Effector memory CD4-positive, alpha-beta T cell (primary cell): ENCODE measurements at places on chromosomes 12 and 14.

DNA sequence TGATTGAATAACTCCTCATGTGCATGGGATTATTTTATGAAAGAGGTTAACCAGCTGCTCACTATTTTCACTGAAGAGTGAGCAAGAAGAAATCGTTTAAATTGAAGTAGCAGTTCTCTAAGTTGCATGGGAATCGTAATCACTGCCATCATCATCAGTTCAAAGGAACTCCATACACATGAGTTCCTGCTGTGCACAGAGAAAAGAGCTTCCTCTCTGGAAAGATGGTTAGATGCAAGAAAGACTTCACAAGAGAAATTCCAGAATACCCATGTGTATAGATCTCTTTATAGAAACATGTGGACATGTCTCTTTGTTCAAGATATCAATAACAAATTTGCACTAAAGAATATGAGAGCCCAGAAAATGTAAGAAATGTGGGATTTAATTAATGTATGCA is 291.3 kb downstream of the PDZRN4 start:
- no peaks in the 10 kb centered on the region for H3K36me3 ChIP-seq
- no peak overlapping the region for H3K27ac ChIP-seq
- DNase-seq, result no peak
- no peak overlapping the region for H3K4me3 ChIP-seq

- H3K36me3 ChIP-seq, result no peaks in the 10 kb centered on the region
- H3K27me3 ChIP-seq, result no peaks in the 10 kb centered on the region
- H3K27ac ChIP-seq, result no peak overlapping the region
Observed at GRCh38 chr12:15910468-15910863, 666 bp upstream of the DERA start.

DNA sequence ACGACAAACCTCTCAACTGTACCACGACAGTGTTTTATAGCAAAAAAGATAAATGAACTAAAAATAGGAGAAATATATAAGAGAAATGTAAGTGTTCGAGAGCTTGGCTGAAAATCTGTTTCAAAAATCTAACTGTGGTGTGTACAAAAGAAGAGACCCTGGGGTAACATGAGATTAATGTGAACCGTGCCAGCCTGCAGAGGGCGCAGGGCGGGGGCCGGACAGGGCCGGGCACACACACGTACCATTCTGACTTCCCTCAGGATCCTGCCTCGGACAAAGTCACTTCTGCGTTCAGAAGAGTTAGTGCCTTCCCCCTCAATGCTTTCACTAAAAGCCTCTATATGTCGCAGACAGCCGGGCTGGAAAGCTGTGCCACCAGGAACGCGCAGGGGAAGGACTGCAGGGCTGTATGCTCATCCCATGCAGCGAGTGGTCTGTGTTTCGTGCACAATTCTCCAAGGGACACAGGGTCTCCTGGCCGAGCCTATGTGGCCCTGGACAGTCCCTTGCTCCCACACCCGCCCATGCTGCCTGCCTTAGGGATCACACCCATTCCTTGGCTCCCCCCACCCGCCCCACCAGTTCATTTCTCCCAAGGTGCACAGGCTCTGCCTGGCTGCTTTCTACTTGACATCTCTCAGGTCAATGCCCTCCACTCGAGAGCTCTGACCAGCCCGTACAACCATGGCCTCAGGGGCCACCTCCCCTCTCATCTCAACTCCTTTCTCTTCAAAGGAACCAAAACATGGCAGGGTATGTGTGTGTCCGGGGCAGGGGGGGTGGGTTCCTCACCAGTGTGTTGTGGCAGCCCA is 8.5 kb downstream of the CDCA4 start:
- H3K4me3 ChIP-seq, result no peak overlapping the region
- H3K27me3 ChIP-seq, result no peaks in the 10 kb centered on the region
- DNase-seq, result no peak

DNA sequence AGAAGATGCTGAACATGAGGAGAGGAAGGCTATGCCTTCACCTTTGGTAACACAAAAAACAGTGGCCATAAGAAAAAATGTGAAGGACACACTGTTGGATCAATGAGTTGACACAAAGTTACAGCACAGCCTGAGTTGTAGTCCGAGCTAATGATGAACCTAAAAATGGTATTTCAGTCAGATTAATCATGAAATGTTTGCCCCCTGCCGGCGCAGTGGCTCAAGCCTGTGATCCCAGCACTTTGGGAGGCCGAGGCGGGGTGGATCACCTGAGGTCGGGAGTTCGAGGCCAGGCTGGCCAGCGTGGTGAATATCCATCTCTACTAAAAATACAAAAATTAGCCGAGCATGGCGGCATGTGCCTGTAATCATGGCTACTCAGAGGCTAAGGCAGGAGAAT is 1.3 kb upstream of the CAPRIN2 start:
- DNase-seq, result no peak
- no peak overlapping the region for H3K27ac ChIP-seq
- no peak overlapping the region for H3K4me3 ChIP-seq
- H3K27me3 ChIP-seq, result no peaks in the 10 kb centered on the region
- H3K4me1 ChIP-seq, result peaks cover 14% of the 10 kb centered on the region
- no peaks in the 10 kb centered on the region for H3K36me3 ChIP-seq

DNA sequence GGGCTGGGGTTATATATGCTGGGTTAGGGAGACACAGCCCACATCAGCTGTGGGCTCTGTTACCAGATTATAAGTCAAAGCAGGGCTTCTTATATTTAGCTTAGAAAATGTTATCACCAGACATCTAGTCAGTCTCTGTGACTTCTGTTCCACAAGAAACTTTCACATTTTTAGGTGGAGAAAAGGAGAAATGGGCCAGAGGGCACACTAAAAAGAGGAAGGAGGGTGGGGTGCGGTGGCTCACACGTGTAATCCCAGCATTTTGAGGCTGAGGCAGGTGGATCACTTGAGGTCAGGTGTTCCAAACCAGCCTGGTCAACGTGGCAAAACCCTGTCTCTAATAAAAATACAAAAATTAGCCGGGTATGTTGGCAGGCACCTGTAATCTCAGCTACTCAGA is 28.0 kb upstream of the SLC38A1 start:
- no peaks in the 10 kb centered on the region for H3K36me3 ChIP-seq
- H3K27ac ChIP-seq, result no peak overlapping the region
